ENCODE measurements at places on chromosomes 6 and 20.

DNA sequence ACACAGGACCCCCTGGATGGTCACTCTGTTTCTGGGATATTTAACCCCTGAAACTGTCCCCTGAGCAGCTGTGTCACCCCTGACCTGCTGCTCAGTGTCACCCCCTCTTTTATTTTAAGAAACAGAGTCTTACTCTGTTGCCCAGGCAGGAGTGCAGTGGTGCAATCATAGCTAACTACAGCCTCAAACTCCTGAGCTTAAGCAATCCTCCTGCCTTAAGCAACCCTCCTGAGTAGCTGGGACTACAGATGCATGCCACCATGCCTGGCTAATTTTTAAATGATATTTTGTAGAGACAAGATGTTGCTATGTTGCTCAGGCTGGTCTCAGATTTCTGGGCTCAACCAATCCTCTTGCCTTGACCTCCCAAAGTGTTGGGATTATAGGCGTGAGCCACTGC, 21.5 kb upstream of the GTSF1L start:
- no peak for DNase-seq

DNA sequence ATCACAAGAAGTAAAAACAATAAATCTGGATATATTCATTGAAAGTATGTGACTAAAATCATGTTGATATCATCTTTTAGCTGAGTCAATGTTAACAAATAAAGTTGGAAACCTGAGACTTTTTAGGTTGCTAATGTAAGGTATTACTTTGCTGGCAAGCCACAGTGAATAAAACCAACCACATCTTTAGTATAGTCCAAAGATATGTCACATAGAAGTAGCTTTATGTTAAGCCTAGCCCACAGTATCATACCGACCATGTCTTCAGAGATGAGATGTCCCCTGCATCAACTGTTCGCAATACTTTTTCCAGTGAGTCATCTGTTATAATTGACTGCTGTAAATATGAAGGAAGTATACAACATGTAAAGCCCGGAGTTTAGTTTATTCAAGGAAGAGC, 107.6 kb upstream of the MCHR2 start:
- no peak for DNase-seq

DNA sequence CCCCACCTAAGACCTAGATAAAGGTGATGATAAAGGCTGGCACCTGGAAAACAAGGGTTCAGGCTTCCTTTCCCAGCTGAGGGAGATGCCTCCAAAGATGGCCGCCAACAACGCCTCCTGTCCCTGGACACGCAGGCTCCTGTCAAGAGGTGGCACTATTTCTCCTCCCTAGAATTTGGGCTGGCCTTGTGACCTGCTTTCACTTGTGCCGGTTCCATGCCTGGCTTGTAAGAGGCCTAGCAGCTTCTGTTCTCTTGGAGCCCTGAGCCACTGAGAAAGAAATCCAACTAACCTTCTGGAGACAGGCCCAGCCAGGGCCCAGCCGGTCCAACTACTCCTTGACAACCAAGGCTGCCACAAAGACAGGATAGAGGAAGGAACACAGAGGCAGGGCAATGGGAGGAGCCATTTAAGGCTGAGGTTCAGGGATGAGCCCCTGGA, 60.2 kb upstream of the RALY start:
- DNase-seq, result peak; percentile 85

GRCh38 chr6:72522735-72523141, 99.1 kb upstream of the KCNQ5 start:
- DNase-seq, result peak; percentile 35

DNA sequence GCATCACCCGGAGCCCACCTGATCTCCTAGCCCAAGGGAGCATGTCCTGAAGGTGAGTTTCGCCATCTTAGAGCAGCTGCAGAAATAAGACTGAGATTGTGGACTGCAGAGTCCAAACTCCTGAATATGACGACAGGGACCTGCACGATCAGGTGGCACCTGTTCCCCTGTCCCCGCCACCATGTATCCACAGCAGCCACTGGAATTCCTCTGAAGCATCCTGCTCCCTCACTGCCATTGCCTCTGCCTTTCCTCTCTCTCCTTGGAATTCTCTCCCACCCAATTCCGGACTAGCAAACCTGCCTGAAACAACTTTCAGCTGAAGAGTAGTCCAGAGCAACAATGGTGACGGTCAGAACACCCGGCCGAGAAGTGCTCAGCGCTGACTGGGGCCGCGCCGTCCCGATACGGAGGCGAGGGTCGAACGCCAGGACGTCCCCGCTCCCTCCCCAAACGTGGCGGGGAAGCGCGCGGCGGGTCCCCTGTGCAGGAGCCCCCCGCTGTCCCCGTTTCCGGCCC, 694 bp upstream of the FAM120B start:
- DNase-seq, result no peak

GRCh38 chr6:115796061-115796460, 264.6 kb downstream of the FRK start:
- DNase-seq, result no peak

- DNase-seq, result no peak
Measured at GRCh38 chr6:113671421-113671820, 185.7 kb upstream of the MARCKS start.

GRCh38 chr20:24996449-24997377, 4.2 kb upstream of the APMAP start:
- DNase-seq, result no peak

DNA sequence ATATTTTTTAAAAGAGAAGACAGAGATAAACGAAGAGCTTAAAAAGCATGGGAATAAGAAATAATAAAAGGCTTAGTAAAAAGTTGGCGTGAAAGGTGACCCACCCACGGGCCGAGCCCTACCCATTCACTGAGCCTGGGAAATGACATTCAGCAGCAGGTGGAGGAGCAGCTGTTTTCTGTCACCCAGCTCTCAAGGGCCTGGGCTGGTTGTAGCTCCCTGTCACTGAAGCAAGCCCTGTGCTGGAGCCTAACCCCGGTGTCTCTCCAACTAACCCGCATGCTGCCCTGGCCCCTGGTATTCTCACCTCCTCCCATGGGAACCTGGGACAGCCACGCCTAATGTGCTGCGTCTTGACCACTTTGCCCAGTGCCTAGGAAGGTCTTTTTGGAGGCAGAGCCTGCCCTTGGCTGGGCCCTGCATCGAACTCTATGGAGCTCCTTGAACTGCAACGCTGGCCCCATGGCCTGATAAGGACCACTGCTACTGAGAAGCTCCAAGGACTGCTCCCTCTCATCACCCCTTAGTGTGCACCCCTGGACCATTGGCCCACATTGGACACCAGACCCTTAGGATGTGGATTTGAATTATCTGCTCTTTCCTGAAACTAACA, 68.8 kb upstream of the IYD start:
- no peak for DNase-seq

GRCh38 chr20:61184194-61184593, 67.9 kb upstream of the CDH4 start:
- DNase-seq, result no peak

- DNase-seq, result no peak
Measured at GRCh38 chr6:79463621-79464050, 73.6 kb downstream of the LCA5 start.

DNA sequence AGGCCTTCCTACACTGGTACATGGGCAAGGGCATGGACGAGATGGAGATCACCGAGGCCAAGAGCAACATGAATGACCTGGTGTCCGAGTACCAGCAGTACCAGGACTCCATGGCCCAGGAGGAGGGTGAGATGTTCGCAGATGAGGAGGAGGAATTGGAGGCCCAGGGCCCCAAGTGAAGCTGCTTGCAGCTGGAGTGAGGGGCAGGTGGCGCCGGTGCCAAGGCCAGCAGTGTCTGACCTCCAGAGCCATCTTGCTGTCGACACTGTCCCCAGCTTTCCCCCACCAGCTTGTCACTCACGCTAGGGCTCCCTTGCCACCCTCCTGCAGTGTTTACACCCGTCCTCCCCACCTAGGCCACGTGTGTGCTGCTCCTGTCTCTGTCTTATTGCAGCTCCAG, 12.2 kb downstream of the GABRR2 start:
- DNase-seq, result no peak

DNA sequence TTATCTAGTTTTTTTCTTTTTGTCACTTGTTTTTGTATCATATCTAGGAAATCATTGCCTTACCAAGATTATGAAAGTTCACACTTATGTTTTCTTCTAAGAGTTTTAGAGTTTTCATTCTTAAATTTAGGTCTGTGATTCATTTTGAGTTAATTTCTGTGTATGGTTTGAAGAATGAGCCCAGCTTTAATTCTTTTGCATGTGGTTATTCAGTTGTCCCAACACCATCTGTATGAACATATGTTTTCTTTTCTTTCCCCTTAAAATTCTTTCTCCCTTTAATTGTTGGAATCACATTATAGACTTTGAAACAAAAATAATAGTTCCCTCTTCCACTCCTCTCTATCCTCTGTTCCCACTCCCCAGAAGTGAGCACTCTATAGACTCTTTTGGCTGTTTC, 85.4 kb downstream of the SLX4IP start:
- no peak for DNase-seq

DNA sequence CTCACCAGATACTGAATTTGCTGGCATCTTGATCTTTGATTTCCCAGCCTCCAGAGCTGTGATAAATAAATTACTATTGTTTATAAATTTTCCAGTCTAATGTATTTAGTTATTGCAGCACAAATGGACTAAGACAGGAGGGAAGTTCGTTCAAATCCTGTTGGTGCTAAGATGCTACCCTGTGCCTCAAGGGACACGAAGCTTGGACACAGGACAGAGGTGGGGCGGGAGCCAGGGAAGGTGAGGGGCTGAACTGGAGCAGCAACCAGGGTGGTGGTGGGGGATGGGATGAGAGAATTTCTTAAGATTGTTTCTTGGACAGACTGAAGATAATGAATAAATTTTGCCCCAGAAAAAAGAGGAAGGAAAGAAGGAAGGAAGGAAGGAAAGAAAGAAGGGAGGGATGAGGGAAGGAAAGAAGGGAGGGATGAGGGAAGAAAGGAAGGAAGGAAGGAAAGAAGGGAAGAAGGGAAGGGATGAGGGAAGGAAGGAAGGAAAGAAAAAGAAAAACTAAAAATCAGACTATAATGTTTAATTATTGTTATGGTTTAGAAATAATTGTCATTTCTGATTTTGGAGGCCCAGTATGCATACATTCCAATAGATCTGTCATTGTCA, 127.2 kb downstream of the CDC5L start:
- DNase-seq, result no peak

- DNase-seq, result no peak
Measured at GRCh38 chr6:77568570-77568969, 84.3 kb upstream of the MEI4 start.

DNA sequence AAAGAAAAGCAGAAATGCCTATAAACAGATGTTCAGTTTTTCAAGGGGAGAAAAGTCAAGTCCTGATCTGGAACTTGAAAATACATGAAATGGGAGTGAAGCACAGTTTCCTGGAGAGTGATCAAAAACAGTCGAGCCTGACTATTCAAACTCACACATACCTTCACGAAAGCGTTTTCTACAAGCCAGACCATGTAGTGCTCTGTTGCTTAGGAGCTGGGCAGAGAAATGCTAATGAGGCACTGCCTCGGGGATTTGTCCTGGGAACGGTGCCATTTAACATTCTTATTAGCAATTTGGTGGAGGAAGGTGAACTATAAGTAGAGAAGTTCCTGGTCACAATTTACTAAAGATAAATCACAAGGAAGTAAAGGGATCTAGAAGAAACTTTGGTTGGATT, 5.9 kb downstream of the NHSL1 start:
- DNase-seq, result no peak

DNA sequence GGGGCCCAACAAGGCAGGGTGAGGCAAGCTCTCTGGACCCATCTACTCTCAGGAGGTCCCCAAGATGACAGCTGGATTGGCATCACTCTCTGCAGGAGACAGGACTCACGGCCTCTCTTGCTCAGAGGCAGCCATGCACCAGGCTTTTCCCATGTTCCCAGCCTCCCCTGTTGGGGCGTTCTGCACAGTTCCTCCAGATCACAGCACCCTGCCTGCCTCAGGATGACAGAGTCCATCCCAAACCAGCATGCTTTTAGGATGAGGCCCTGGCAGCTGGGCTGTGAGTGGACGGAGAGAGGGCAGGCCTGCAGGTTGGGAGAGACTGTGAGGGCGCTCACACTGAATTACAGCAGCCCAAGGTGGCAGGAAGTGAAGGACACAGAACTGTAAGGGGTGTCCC, 143.2 kb upstream of the MLN start:
- no peak for DNase-seq

DNA sequence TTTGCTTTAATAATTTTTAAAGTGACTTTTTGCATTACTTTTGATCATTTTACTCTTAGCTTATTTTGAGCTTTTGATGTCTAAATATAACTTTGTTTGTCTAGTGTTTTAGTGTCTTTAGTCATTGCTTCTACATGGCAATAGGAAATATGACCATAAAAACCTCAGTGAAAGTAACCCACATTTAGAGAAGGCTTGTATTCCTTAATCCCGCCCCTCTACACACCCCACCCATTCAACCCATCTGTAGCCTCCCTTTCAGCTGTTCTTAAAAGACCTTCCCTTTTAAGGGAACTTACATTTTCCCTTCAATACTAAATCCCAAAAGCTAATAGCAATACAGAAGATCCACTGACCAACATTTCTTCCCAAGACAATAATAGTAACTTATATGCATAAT, 225.4 kb downstream of the LAMA2 start:
- no peak for DNase-seq

DNA sequence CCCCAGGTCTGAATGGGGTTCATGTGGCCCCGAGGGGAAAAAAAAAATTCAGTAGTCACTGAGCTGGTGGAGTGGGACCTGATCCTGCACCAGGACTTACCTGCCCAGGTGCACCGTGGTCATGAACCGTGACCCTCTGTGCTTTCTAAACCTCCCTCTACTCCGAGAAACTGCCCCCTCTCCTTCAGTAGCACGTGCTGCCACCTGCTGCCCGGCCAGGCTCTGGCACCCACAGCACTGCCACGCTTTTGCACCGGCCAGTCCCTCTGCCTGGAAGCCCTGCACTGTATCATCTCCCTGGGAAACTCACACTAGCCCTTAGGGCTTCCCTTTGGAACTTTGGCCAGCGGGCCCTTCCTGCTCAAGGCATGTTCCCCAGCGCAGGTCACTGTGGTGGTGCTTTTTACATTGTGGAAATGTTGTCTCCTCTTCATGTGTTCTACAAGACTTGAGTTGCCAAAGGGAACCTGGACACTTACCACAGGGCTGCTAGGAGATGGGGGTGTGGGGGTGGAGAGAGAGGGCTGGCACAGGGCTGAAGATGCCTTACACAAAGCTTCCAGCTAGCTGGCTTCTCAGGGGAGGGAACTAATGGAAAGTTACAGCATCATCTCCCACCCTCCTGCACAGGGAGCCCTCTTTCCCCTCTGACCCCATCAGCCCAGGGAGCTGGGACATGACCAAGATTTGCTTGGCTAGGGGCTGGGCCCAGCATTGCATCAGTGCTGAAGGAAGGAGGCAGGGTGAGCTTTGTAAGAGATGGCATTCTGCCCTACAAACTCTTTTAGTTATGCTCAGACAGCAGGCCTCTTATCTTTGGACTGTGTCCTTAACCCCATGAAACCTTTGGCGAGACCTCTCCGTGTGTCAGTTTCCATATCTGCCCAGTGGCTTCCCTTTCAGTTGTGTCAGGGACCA, 2.5 kb upstream of the PTPRT start:
- DNase-seq, result peak; percentile 4
